ENCODE measurements at places on chromosomes 1 and 21.

DNA sequence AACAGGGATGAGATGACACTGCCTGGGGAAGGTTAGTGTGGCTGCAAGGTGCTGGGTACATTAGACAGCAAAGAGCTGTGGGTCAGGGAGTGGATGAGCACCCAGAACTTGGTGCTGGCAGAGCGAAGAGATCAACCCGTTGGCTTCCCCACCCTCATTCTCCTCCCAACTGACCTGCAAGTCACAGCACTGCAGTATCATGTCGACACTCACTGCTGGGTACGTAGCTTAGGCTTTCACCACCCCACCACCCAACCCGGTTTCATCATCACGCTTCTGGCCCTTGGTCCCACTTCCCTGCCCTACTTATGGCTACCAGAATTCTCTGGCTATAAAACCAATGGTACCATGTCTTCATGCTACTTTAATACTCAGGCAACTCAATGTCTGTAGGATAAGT, 73.6 kb upstream of the LYST start:
- DNase-seq: no peak

- no peak for DNase-seq
Measured at GRCh38 chr1:61757950-61758349, 15.7 kb downstream of the PATJ start.

DNA sequence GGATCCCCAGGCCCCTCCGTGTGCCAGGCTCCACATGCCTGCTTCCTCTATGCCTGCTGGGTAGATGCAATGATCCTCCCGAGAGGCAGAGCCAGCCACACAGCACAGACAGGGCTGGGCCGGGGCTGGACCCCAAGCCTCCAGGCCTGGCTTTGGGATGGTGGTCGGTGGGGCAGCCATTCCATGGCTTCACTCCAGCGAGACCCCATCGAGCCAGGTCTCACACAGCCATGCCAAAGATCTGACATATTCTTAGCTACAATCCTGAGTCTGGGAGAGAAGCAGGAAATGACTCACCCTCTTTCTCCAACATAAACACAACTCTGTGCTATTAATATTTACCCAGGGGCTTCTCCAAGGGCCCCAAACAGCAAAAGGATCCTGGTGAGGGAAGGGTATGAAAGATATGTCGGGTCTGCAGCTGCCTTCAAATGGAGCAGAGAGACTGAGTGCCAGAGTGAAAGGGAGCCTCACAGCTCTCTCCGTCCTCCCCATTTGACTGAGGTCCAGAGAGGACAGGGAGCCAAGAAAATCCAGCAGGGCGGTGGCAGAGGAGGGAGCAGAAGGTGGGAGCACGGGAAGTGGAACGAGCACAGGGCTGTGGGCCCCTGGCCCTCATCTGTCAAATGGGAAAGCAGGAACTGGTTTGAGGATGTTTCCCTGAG, 639.5 kb downstream of the MATN1 start:
- DNase-seq: no peak

- DNase-seq: no peak
Measured at GRCh38 chr1:209512821-209513220, 70.7 kb upstream of the CAMK1G start.

- DNase-seq: no peak
Measured at GRCh38 chr1:180196436-180197003, 33.5 kb upstream of the LHX4 start.

DNA sequence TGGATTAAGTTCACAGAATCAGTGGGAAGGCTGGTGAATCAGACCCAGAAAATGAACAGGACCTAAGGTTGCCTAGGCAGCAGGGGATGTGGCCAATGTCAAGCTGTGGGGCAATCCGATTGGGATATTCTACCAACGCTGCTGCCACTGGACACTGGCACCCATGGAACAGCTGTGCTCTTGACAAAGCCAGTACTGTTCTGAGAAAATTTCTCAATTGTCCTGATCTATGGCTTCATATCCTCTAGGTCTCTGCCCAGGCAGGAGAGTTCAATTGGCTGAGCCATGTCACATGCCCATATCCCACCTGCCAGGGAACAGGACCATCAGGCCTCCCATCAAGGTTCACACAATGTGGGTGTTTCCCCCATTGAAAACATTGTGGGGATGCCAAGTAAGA, 6.2 kb downstream of the TACSTD2 start:
- no peak for DNase-seq

DNA sequence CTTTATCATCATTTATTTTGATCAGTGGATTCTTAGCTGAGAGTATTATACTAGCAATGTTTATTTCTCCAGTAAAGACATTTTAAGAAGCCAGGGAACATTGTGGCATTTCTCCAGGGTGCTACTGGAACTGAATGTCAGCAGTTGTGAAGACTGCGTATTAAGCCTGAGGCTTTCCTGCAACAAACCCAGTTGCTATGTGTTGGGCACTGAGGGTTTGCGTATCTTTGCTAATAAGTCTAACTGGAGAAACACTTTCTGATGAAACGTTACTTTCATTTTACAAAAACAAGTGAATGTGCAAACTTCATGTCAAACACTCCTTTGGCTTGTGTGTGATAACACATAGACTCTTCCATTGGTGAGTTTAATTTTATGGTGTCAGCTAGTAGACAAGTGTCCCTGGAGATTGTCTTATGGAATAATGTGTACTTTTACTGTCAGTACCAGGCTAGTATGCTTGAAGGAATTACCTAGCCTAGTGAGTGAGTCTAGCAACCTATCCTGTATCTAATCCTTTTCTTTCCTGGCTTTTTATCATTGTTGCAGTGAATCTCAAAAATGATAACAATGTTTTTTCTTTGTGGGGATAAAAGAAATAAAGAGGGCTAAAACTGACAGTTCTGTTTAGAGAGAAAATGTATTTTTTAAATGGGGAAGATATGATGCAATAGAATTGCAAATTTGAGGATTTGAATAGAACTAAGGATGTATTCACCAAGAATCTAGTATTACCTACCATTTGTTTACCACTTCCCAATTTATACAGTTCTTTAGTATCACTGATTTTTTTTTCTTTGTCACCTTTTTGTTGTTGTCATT, 70.1 kb downstream of the MTR start:
- DNase-seq: no peak

DNA sequence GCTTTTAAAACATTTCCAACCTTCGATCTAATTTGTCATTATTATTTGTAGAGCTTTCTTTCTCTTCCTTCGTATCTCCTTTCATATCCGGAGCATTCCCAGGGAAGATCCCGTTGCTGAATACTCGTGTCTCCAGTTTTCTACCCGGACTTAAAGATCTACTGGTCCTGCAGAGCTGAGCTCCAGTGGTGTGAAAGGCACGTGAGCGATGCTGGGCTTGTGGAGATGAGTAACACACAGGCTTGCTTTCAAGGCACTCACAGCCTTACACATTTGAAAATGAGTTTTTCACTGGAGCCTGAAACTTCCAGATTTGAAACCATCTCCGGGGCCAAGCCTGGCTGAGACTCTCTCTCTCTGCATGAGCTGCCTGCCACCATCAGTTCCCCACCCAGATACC, 428.3 kb downstream of the KIF26B start:
- DNase-seq: no peak

- DNase-seq: no peak
Measured at GRCh38 chr1:4658643-4659628, 4.5 kb downstream of the AJAP1 start.

DNA sequence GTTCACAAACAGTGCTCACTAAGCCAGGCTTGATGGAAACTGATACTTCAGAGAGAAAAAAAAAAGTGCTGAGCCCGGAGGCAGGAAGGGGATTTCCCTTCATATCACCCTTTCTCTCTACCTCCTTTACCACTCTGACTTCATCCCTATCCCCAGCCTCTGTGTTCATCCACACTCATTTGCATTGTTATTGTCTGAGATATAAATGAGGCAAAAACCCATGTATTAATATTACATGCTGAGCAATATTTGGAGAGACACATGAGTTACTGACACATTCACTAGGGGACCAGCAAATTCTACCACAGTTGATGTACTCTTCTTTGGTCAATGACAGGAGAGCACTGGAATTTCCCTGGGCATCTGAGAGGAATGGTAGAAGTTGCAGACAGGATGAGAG, 175.8 kb downstream of the TNFSF18 start:
- DNase-seq: no peak

DNA sequence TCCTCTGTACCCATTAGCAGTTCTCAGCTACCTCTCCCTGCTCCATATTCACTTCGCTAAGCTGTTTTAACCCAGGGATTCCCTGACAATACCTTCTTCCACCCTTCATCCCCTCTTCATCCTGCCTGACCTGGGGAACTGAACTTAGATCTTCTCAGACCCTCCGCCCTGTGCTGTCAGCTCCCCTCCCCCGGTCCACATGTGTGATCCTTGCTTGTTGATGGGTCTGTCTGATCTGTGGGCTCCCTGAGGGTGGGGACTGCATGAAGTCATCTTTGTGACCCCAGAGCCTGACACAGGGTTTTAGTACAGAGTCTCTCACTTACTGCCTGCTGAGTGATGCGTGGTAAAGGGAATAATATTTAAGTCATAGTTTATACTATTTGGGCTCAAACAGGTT, 11.8 kb downstream of the CHAF1B start:
- DNase-seq: no peak

DNA sequence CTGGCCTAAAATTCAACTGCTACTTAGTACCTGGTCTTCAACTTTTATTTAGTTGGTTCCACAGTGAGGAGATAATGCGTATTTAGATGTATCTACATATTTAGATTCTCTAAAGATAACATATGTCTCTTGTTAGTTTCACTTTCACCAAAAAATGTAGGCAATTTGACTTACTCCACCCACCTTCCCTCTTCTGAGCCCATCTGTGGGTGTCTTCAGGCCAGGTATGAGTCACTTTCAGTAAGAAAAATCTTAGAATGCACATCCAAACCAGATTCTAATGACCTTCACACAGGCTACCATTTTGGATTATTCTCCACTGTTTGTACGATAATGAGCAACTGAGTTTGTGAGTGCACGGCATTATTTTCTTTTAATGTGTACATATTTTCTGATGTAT, 501.7 kb downstream of the NEGR1 start:
- no peak for DNase-seq

DNA sequence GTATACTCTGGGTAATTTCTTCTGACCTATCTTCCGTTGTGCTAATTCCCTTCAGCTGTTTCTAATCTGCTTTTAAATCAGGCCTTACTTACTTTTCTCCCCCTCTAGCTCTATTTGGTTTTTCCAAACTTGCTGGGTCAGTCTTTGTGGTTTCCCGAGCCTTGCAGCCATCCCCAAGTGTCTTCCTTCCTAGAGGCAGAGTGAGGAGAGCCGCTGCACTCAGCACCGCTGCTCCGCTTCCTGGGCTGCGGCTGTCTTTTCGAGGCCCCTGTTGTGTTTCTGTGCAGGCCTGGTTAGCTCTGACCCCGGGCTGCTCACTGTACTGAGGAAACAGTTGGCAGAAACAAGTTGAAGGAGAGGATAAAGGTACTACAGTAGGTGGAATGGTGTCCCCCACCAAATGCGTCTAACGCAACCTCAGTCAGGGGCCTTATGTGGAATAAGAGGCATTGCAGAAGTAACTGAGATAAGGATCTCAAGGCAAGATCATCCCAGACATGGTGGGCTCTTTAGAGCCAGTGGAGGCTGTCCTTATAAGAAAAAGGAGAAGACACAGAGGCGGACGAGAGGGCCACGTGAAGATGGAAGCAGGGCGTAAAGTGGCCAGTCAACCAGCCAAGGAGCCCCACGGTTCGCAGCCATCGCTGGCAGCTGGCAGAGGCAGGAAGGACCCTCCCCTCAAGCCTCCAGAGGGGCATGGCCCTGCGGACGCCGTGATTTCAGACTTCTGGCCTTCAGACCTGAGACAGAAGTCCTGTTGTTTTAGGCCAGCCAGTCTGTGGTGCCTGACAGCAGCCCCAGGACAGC, 10.5 kb downstream of the WNT9A start:
- no peak for DNase-seq

DNA sequence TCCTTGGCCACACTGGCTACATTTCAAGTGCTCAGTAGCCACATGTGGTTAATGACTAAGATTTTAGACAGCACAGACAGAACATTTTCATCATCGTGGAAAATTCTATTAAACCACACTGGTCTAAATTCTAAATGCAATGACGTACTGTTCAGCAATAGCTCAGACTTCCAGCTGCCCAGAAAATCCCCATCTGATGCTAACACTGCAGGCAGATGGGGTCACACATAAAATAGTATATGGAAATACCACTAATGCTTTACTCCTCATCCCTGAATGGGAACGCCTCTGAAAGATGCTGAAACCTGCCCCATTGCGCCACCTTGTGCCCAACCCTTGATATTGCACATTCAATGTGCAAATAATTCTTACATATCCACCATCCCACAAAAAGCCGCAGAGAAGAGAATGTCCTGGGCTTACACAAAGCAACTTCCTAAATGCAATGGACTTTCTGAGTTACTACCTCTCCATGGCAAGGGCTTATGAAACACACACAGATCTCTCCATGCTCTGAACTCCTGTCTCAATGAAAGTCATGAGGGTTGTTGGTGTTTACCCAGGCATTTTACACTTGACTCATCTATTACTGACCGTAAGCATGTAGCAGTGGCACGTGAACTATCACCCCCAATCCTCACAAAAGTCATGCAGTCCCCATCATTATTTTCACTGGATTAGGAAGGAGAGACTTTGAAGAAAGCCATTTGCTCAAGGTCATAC, 20.3 kb upstream of the SLC5A9 start:
- peak; percentile 31 for DNase-seq

GRCh38 chr1:24316645-24317044, 2.5 kb upstream of the GRHL3 start:
- no peak for DNase-seq

GRCh38 chr1:180057883-180058396, 96.7 kb upstream of the QSOX1 start:
- DNase-seq: no peak

DNA sequence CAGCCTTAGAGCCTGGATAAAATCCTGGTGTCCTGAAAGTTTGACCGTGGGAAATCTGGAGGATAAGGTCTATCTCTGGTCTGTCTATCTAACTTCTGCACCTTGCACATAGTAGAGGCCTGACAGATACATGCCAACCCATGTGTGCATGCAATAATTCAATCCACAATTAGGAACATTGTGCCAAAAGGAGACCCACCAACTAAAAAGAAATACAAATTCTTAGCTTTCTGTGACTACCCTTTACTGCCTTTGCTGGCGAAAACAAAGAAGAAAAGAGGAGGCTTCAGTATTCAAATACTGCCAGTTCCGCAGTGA, 381 bp upstream of the KLHL20 start:
- DNase-seq: no peak

Data from CD4-positive, alpha-beta T cell (primary cell).